ENCODE measurements at places on chromosomes 12 and 14.
A peak's percentile ranks its signal among the peaks of the same experiment; 100 is the strongest.

DNA sequence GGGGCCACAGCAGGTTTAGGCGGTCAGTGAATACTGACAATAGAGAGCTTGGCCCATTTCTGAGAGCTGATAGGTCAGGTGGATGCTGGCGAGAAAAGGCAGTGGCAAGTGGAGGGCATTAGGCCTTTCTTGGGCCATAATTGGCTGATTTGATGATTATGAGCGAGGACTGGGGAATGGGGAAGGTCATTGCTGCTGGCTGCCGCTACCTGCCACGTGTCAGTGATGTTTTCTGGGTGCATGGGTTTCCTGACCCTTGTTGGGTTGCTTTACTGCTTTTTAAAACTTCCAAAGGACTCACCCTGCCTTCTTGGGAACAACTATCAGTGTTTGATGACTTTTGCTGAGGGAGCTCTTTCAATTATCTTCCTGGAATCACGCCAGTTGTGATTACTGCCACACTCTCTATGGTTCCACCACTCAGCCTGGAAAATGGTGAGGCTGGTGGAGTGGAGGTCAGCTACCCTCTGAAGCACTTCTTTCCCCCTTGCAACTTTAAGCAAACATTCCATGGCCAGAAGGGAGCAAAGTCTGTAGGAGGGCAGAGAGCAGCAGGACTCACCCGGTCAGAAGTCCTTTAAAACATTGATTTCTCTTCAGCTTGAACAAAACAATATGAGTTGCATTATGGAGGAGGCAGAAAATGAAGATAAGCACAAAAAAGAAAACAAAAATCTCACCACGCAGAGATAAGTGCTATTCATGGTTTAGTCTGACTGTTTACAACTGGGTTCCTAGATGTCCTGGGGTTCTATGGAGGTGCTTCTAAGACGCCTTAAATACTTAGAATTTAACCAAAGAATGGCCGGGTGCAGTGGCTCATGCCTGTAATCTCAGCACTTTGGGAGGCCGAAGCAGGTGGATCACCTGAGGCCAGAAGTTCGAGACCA, 12.1 kb upstream of the SLC10A1 start:
- DNase-seq = no peak

DNA sequence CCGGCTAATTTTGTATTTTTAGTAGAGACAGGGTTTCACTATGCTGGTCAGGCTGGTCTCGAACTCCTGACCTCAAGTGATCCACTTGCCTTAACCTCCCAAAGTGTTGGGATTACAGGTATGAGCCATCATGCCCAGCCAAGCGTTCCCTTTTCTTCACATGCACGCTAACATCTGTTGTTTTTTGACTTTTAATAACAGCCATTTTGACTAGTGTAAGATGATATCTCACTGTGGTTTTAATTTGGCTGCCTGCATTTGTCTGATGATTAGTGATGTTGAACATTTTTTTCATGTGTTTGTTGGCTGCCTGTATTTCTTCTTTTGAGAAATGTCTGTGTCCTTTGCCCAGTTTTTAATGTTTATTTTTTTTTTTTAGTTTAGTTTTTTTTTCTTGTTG, 10.2 kb upstream of the YARS2 start:
- no peak for DNase-seq

GRCh38 chr12:49929581-49929980, 21.0 kb upstream of the AQP2 start:
- DNase-seq = peak; percentile 16

- DNase-seq = no peak
These were observed 55.5 kb upstream of the BCAT1 start for GRCh38 chr12:25004447-25004846.

DNA sequence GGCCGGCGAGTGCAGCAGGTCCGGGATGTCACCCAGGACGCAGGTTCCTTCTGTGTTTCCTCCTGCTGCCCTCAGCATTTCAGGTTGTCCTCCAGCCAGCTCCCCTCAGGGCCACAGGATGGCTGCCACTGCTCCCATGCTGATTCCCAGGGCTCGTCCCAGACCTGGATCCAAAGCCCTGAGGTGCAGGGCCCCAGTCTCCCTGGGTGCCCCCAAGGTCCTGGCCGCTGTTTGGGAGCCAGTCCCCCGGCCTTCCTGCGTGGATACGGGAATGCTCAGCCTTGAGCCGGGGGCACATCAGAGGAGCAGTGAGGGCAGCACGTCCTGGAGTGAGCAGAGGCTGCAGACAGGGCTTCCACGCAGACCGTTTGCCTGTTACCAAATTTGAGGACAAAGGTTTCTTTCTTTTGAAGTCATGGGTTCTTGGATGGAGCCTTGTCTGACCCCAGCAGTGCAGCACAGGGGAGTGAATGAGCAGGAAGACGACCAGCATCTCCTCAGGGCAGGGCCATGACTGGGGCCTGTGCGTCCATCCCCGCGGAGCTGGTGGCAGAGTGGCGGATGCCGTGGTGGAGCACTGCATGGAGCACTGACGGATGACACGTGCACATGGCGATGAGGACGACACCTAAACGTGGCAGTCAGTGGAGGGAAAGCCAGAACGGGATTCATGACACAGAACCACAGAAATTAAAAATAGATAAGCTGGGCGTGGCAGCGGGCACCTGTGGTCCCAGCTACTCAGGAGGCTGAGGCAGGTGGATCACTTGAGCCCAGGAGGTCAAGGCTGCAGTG, 12.5 kb upstream of the CACNA2D4 start:
- DNase-seq = no peak

GRCh38 chr14:91383439-91383838, 34.2 kb downstream of the CCDC88C start:
- DNase-seq = no peak

- no peak for DNase-seq
These were observed 23.3 kb downstream of the DMAC2L start for GRCh38 chr14:50335389-50335788.

DNA sequence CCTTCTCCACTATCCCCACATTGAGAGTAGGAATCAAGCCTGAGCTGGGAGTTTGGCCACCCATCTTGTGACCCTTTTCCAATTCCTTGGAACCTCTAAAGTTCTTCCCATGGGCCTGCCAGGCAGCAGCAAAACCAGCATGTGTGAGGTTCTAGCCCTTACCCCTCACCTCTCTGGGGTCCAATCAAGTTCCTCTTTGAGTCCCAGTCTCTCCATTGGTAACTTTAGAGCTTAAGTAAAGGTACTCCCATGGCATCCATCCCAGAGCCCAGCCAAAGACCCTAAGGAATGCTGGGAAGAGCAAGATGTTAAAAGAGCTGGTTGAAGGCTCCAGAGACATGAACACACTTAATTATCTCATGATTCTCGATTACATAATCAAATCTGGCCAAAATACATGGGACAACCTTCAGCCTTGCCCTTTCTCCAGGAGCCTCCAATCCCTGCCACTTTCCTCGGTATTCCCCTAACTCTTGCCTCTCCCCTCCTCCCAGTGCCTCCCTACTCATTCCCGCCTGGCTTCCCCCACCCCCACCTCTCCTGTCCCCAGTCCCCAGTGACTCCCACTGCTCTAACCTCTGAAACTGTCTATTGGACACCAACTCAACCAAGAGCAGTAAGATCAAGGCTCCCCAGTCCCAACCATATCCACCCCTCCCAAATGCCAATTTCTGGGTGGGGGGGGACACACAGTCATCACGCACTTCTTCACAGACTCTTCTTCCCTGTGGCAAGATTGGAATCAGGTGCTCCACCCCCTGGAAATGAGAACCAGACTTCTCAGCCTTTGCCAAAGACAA, 4.8 kb upstream of the TNS2 start:
- no peak for DNase-seq

- DNase-seq = no peak
These were observed 9.0 kb downstream of the SLC25A47 start for GRCh38 chr14:100332071-100332639.

- no peak for DNase-seq
These were observed 14.6 kb upstream of the EIF5 start for GRCh38 chr14:103319422-103319821.

- no peak for DNase-seq
These were observed 33.2 kb downstream of the ETNK1 start for GRCh38 chr12:22658214-22658613.

DNA sequence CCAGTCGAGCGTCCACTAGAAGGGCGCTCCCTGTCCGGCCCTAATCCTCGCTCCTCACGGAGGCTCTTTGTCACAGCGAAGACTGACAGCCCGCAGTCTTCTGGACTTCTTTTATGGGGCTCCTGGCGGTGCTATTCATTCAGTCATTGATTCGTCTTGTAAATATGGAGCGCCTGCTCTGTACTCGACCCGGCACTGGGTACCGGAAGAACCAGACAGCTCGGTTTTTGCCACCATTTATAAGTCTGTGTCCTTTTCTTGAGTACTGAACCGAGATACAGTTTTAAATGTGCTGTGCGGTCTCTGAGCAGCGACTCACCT, 570 bp downstream of the DMAC2L start:
- DNase-seq = no peak

DNA sequence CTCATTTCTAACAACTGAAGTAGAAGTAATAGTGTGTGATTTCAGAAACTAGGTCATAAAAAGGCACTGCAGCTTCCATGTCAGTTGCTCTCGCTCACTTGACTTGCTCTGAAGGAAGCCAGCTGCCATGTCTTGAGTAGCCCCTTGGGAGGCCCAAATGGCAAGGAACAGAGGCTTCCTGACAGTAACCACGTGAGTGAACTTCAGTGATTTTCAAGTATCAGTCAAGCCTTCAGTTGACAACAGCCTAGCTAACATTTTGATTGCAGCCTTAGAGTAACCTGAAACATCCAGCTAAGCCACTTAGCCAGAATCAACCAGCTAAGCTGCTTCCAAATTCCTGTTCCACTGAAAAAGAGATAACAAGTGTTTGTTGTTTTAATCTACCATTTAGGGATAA, 26.7 kb downstream of the TOGARAM1 start:
- DNase-seq = no peak

GRCh38 chr14:52286661-52287649, 19.5 kb downstream of the PTGDR start:
- no peak for DNase-seq

DNA sequence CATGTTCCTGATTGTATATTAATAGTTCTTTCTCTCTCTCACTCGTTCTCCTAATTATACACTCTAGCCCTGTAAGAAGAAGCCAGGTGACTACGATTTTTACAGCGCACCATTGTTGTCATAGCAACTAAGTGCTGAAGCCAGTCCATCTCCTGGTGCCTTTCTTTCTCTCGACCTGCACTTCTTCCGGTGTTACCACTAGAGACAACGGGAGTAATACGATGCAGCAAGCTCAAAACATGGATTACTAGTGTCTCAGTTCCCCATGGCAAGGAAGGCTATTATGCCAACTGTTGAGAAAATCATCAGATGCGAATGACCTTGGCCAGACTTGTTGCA, 40.8 kb upstream of the DCD start:
- no peak for DNase-seq

DNA sequence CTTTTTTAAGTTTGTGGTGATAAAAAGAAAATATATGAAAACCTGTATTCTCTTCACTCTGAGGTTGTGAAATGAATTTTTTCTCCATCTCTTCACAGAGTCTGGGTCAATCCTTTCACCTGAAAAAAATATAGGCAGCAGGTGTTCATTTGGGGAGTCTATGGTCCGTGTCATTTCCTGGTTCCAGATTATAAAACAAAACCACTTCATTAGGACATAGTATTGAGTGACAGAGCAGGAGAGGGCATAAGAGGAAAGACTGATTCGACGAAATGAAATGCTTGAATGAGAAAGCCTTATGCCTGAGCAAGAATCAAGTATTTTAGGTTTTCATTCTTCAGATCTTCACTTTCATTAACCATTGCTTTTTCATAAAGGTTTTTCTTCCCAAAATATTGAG, 51.8 kb upstream of the NUAK1 start:
- no peak for DNase-seq

DNA sequence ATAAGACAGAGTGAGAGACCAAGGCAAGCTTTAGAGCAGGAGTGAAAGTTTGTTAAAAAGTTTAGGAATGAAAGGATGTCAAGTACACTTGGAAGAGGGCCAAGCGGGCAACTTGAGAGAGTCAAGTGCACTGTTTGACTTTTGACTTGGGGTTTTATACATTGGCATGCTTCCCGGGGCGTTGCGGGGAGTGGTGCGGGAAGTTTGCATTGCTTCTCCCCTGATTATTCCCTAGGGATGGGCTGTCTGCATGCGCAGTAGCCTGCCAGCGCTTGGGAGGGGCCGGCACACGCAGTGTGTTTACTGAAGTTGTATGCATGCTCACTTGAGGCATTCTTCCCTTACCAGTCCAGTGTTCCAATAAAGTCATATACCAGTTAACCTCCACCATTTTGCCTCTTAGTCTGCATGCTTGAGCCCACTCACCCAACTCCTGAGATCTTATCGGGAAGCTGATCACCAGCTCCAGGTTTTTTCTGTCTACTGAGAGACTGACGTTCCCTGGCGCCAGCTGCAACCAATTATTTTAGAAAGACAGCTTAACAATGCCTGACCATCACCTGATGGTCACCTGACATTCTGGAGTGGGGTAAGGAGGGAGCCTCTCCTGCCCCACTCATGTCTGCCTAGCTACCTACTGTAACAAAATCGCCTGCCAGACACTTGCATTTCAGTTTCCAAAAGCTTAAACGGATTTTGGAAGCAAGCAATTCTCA, 53.2 kb downstream of the DACT1 start:
- no peak for DNase-seq

DNA sequence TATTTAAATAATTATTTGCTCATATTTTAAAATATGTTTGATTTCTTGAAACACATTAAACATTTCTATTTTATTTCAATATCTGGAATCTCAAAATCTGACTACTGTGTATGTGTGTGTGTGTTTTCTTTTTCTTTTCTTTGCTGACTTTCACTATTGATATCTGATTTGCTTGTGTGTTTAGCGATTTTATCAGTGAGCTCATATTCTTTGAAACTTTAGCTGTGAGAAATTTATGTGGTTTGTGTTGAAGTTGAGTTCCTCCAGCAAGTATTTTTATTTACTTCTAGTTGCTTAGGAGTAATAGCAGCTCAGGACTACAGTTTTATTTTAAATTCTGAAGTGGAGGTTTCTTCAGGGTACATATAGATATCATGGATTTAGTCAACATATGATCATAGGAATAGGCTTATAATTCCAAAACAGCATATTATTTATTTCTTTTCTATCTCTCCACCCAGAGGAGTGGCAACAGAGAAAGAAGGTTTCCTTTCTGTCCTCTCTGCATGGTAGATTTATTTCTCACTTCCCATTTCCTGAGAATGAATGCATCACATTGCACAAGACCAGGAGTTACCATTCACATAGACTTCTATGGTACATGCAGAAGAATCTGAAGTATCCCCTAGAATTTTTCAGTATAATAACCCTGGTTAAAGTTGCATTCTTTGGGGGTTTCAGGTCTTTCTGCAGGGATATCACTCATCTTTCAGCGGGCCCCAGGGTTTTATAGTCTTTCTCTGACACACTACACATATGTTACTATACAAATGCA, 60.5 kb downstream of the PTPRQ start:
- DNase-seq = no peak

DNA sequence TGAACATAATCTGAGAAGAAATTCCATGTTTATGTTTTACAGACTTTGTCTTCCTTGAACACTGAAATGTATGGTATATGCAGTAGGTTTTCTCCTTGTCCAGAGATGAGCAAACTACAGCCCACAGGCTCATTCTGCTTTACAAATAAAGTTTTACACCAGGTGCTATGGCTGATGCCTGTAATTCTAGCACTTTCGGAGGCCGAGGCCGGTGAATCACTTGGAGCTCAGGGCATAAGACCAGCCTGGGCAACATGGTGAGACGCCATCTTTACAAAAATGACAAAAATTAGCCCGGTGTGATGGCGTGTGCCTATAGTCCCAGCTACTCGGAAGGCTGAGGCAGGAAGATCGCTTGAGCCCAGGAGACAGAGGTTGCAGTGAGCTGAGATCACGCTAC, 64.7 kb downstream of the LRP6 start:
- no peak for DNase-seq
